ENCODE measurements at places on chromosomes 5 and 9. TPM values are rescaled to one million over a fixed set of nuclear protein-coding genes. Genes with fewer than 3 reads are reported as not detected.

The ZFP37 gene
- 5.5 TPM for polyA plus RNA-seq

The GABBR2 gene
- 0.60 TPM for polyA plus RNA-seq

GRCh38 chr9:135701959-135702721, at the start of gene KCNT1:
TSS of gene KCNT1 (plus strand) at chr9:135702185. CDS start at chr9:135702259, 74 bp downstream.
- no peak within 1 kb of the TSS for H3K27ac ChIP-seq
- peaks cover 59% of the 10 kb centered on the region for H3K4me1 ChIP-seq
- H3K27me3 ChIP-seq = peaks cover 20% of the 10 kb centered on the region
- peak; percentile 70 for DNase-seq

DNA sequence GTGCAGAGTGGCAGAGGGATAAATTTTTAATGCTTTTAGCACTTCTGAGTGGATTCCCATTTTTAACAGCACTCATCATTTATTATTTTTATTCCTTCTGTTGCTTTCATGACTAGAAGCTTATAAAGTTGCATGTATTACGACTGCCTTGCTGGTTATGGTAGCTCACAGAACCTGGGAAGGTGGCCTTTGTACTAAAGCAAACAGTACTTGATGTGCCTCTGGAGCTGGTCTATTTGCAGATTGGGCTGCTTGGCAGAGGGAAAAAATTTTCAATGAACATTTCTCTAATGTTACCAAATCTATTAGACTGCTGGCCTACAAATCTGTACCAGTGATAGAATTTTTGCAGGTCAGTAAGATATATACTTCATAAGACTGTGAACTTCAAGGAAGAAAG, 274.5 kb upstream of the C9orf72 start:
- DNase-seq = no peak
- H3K27me3 ChIP-seq = no peaks in the 10 kb centered on the region
- H3K4me1 ChIP-seq = no peaks in the 10 kb centered on the region

- H3K36me3 ChIP-seq = no peaks in the 10 kb centered on the region
- no peaks in the 10 kb centered on the region for H3K27me3 ChIP-seq
- no peak overlapping the region for H3K4me3 ChIP-seq
Measured at GRCh38 chr9:85077944-85078343, 408.4 kb downstream of the NTRK2 start.
